Prostate gland (tissue), 2 donors: ENCODE measurements at places on chromosomes 5 and 9. TPM values are rescaled to one million over a fixed set of nuclear protein-coding genes. Genes with fewer than 3 reads are reported as not detected.

NRARP gene
- total RNA-seq, result 24.3 TPM

DEPDC1B gene
- total RNA-seq, result 0.32 TPM

ADGRD2 gene
- total RNA-seq, result 1.0 TPM

RFX3 gene
- 10.9 TPM for total RNA-seq

SLC46A2 gene
- total RNA-seq, result not detected

DNA sequence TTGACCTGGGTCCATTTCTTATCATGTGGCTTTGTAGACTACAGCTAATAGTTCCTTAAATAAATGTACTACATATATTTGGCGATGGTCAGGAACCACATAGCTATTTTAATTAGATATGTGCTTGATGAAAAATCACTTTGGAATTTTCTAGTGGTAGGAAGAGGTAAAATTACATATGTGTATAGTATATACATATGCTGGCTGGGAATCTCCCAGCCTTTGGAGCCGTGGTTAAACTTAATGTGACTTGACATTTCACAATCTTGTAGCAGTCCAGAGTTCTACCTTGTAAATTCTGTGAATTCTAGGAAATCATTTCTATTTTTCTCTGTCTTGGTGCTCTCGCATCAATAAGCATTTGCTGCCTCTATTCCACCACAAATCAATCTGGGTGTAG, 565.0 kb downstream of the DMRTA1 start:
- no peak overlapping the region for H3K4me3 ChIP-seq
- no peaks in the 10 kb centered on the region for H3K4me1 ChIP-seq
- H3K36me3 ChIP-seq, result no peaks in the 10 kb centered on the region
- no peak for DNase-seq

DNA sequence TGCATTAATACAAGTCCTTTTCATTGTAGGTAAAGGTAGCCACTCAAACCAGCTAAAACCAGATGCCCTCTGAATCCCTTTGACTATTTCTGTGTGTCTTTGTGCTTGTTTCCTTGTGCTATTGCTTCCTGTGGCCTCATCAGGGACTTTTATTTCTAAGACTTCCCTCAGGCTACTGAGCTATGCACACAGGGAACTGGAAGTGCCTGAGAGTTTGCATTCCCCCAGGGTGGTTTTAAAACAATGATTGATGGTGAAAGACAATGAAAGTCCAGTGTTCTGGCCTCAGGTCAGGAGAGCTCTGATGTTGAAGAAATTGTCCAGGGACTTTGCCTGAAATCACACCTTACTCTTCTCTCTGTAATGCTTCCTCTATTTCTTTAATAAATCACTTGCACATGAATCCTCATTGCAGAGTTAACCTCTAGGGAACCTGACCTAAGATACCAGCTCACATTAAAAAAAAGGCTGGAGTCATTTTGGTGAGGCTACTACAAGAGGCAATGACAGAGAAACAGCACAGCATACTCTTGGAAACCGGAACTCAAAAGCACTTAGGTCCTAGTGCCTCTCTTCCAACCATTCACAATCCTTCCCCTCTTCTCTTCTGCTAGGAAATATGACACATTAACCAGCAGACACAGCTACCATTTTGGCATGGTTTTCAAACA, 158.1 kb upstream of the NREP start:
- H3K27ac ChIP-seq, result no peak overlapping the region
- DNase-seq, result no peak
- H3K36me3 ChIP-seq, result no peaks in the 10 kb centered on the region
- H3K4me1 ChIP-seq, result no peaks in the 10 kb centered on the region

DNA sequence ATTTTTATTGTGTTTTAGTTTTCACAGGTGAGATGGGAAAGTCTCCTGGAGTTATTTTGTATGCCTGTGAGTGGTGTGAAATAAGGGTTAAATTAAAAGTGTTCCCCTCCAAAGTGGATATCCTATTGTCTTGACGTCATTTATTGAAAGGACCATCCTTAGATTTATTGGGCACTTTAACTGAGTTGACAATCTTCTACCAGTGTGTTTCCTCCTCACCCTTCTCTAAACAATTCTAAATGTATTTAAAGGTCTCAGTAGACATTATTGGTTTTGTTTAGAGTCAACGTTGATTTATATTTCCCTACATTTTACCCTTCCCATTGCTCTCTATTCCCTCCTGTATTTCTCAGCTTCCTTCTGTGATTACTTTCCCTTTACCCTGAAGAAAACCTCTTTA, 40.8 kb downstream of the PRRC1 start:
- no peaks in the 10 kb centered on the region for H3K27me3 ChIP-seq
- no peaks in the 10 kb centered on the region for H3K36me3 ChIP-seq
- DNase-seq, result no peak
- H3K4me3 ChIP-seq, result no peak overlapping the region
- H3K27ac ChIP-seq, result no peak overlapping the region
- H3K4me1 ChIP-seq, result no peaks in the 10 kb centered on the region

DNA sequence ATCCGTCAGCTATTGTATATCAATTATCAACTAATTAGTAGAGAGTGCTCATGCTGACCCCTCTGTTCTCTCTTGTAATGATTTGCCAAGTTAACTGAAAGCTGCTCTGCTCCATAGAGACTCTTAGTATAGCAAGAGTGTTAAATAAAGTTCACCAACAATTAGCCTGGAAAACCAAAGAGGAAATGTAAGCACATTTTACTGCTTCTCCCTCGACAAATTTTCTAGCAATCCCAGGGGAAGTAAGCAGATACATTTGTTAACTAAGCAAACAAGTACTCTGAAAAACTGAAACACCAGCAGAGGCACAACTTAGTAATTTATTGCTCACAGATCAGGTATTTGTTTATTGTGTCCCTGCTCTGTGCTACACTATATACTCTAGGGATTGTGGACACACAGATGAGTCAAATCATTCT, 162.2 kb downstream of the GLIS3 start:
- H3K4me3 ChIP-seq, result no peak overlapping the region
- no peak for DNase-seq
- H3K27ac ChIP-seq, result no peak overlapping the region
- no peaks in the 10 kb centered on the region for H3K36me3 ChIP-seq
- peaks cover 6% of the 10 kb centered on the region for H3K4me1 ChIP-seq
- no peaks in the 10 kb centered on the region for H3K27me3 ChIP-seq

DNA sequence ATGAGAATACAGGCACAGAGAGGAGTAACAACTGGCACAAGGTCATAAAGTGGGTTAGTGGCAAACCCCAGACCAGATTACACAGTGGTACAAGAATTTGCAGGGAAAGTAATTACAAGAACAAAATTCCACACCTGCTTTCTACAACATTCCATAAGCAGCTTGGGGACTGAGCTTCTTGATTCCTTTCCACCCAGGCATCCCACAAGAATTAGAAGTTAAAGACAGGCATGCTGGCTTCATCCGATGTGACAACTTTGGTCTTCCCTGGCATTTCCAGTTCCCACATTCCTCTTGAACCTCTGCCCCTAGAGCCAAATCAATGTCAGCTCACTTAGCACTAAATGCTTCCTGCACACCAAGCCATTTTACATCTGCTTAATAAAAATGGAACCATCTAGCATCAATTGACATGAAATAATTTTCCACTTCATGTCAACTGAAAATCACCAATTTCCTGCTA, 435.8 kb upstream of the PAPPA start:
- DNase-seq, result no peak
- no peak overlapping the region for H3K4me3 ChIP-seq
- peaks cover 1% of the 10 kb centered on the region for H3K27me3 ChIP-seq
- H3K27ac ChIP-seq, result no peak overlapping the region
- no peaks in the 10 kb centered on the region for H3K36me3 ChIP-seq

- no peaks in the 10 kb centered on the region for H3K27me3 ChIP-seq
- no peaks in the 10 kb centered on the region for H3K4me1 ChIP-seq
- no peak for DNase-seq
- H3K27ac ChIP-seq, result no peak overlapping the region
- H3K4me3 ChIP-seq, result no peak overlapping the region
Observed at GRCh38 chr5:171830686-171831085, 45.1 kb downstream of the SMIM23 start.

DNA sequence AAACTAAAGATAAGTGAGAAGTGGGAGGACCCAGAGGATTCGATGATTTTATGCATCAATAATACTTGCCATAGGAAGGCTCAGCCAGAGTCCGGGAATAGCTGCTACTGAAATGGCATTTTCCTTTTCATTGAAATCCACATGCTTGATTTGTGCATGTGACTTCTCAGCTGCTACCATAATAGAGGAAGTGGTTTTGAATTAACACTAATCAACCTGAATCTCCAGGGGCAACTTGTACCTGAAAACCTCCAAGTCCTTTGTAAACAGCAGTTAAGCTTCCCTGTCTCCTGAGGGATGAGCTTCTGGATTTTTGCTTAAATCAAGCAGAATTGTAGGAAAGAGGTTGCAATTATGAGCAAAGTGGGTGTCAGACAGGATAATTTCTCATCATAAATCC, 124.9 kb downstream of the PPP2R2B start:
- H3K4me3 ChIP-seq, result no peak overlapping the region
- no peaks in the 10 kb centered on the region for H3K36me3 ChIP-seq
- no peaks in the 10 kb centered on the region for H3K4me1 ChIP-seq
- no peak for DNase-seq

GRCh38 chr5:88769165-88769564, 113.8 kb downstream of the MEF2C start:
- H3K4me3 ChIP-seq, result no peak overlapping the region
- no peaks in the 10 kb centered on the region for H3K36me3 ChIP-seq
- H3K4me1 ChIP-seq, result no peaks in the 10 kb centered on the region
- H3K27ac ChIP-seq, result no peak overlapping the region
- DNase-seq, result no peak

- no peaks in the 10 kb centered on the region for H3K4me1 ChIP-seq
- H3K4me3 ChIP-seq, result no peak overlapping the region
- H3K36me3 ChIP-seq, result no peaks in the 10 kb centered on the region
- H3K27me3 ChIP-seq, result no peaks in the 10 kb centered on the region
- no peak overlapping the region for H3K27ac ChIP-seq
Observed at GRCh38 chr5:148817606-148818005, 8.8 kb upstream of the ADRB2 start.

GRCh38 chr9:2568689-2569088, 52.9 kb upstream of the VLDLR start:
- DNase-seq, result no peak
- no peak overlapping the region for H3K27ac ChIP-seq
- no peaks in the 10 kb centered on the region for H3K4me1 ChIP-seq
- no peak overlapping the region for H3K4me3 ChIP-seq

DNA sequence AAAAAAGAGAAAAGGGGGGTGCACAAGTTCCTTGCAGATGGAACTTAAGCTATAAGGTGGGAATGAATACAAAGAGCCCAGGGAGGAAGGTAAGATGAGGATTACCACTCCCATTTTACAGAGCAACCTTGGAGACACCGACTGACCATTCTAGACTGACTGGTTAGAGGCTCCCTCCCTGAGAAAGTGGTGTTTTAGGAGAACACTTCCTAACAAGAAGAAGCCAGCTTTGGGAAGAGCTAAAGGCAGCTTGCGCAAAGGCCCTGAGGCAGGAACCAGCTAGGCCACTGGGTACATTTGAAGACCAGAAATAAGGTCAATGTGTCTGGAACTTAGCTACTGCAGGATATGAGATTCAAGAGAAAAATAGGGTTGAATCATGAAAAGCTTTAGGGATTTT, 38.6 kb downstream of the SPARC start:
- DNase-seq, result no peak
- no peaks in the 10 kb centered on the region for H3K4me1 ChIP-seq

- H3K27me3 ChIP-seq, result no peaks in the 10 kb centered on the region
- no peak overlapping the region for H3K4me3 ChIP-seq
- no peak for DNase-seq
Observed at GRCh38 chr5:148035676-148036075, 28.1 kb upstream of the SPINK5 start.

DNA sequence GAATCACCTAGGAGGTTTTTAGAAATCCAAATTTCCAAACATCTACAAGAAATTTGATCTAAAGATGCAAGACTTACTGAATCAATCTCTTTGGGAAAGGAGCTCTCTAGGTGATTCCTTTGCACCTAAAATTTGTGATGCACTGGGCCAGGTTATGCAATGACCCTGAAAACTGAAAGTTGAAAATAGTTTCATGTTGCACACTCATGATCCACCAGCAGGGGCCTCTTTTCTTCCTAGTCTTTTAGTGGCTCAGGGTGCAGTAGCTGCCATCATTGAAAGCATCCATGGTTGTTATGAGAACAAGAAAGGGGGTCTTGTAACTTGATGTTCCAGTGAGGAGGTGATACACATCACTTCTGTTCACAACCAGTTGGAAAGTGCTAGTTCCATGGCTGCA, 486.8 kb downstream of the PSAT1 start:
- no peaks in the 10 kb centered on the region for H3K27me3 ChIP-seq
- H3K4me3 ChIP-seq, result no peak overlapping the region
- DNase-seq, result no peak
- H3K4me1 ChIP-seq, result no peaks in the 10 kb centered on the region
- H3K36me3 ChIP-seq, result no peaks in the 10 kb centered on the region

DNA sequence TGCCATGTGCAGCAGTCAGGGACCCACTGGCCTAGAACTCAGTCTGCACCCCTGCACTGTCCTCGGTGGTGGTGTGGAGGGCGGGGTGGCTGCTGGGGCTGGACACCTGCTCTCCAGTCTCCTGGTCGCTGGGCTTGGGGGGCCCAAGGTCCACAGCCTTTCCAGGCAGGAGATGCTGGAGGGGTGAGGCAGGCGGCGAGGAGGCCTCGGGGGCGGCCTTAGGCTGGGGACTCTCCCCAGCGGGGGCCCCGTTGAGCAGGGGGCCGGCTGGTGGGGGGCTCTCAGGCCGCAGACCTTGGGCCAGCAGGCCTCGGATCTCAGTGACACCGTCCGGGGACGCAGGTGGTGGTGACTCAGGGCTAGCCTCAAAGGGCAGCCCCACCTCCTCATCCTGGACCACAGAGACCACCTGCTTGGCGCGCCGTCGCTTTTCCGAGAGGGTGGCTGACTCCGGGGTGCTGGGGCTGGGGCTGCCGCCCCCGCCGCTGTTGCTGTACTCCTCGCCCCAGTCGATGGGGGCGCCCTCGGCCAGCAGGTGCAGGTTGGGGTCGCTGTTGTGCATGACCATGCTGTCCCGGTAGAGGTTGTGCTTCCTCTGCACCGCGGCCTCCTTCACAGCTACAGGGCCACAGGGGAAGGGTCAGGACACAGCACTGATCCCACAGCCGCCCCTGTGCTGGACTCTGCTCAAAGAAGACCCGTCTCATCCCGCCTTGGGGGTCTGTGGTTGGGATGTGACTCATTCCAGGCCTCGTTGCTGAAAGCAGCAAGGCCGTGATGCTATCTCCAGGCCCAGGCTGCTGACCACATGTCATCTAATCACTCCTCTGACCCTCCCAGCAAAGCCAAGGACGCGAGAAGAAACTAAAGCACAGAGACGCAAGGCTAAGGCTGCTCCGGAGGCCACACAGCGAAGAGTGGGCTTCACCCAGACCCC, 55.8 kb downstream of the LRSAM1 start:
- H3K4me1 ChIP-seq, result peaks cover 8% of the 10 kb centered on the region
- H3K4me3 ChIP-seq, result no peak overlapping the region
- H3K27ac ChIP-seq, result peak overlapping the region; percentile 67
- DNase-seq, result no peak

DNA sequence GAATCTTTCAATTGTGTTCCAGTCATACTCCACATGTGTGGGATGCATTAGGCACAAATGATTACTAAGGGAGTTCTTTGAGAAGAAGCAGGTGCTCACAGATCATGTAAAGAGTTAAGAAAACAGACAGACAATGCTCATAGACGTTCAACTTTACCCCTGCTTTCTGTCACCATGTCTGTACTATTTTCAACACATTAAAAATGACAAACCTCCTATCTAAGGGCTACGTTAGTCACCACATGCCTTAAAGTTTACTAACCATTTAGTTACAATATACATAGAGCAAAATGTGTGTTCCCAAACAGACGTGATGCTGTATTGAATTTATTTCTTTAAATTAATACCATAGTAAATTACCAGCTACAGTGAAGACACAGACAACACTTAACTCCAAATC, 435.9 kb downstream of the HCN1 start:
- DNase-seq, result no peak
- H3K4me3 ChIP-seq, result no peak overlapping the region
- no peak overlapping the region for H3K27ac ChIP-seq
- H3K27me3 ChIP-seq, result no peaks in the 10 kb centered on the region
